ENCODE measurements at places on chromosomes 2 and 18.

DNA sequence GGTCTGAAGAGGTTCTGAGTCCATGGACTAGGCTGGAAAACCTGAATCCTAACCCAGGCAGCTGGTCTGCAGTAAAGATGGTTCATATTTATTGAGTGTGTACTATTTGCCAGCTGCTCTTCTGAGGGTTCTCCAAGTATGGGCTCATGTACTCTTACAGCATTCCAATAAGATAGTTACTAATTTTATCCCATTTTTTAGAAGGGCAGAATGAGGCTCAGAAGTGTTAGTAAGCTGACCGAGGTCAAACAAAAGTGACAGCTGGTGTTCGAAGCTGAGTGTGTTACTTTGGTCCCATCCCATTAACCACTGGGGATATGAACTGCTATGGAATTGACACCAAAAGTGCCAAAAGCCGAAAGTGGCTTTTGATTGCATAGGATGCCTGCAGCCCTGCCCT lies 76.9 kb downstream of the CABLES1 start:
- no peak for DNase-seq

GRCh38 chr18:33282142-33282541 lies 158.4 kb downstream of the CCDC178 start:
- no peak for DNase-seq

- DNase-seq: no peak
Observed at GRCh38 chr2:128233790-128234395, 84.8 kb downstream of the HS6ST1 start.

- DNase-seq: no peak
Observed at GRCh38 chr2:19540739-19541525, 182.5 kb upstream of the OSR1 start.

GRCh38 chr2:121532347-121532766 lies 1.7 kb downstream of the RNU4ATAC start:
- DNase-seq: no peak

GRCh38 chr18:59303656-59304195 lies 14.7 kb downstream of the CPLX4 start:
- no peak for DNase-seq

DNA sequence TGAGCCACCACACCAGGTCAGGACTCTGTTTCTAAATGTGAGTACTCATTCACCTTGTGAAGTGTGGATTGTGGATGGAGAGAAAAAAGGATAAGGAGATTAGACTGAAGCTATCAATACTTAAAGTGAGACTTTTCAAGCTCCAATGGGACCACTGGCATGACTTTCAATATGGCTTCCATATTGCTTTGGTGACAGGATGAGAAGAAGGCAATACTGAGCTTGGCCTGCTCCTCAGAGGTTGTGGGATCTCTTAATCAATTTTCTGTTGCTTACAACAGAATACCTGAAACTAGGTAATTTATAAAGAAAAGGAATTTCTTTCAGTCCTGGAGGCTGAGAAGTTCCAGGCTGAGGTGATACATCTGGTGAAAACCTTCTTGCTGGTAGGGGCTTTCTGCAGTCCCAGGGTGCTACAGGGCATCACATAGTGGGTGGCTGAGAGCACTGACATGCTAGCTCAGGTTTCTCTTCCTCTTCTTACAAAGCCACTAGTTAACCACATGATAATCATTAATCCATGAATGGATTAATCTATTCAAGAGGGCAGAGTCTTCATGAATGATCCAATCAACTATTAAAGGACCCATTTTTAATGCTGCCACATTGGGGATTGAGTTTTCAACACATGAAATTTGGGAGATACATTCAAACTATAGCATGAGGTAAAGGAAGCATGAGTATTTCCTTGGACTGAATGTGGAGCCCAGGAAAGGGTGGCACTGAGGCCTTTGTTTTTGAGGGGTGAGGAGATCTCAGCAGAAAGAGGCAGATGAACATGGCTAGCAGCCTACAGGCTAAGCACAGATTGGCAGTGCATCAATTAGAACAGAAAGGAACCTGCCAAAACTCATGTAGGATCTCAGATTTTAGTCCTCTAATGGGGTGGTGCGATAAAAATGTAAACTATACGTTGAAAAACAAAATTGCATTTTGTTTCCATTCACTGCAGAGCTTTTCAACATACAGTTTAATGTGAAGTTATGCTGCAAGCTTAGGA lies 274.5 kb downstream of the PIK3C3 start:
- DNase-seq: no peak

GRCh38 chr18:32549248-32550110 lies 78.8 kb upstream of the GAREM1 start:
- DNase-seq: peak; percentile 7

DNA sequence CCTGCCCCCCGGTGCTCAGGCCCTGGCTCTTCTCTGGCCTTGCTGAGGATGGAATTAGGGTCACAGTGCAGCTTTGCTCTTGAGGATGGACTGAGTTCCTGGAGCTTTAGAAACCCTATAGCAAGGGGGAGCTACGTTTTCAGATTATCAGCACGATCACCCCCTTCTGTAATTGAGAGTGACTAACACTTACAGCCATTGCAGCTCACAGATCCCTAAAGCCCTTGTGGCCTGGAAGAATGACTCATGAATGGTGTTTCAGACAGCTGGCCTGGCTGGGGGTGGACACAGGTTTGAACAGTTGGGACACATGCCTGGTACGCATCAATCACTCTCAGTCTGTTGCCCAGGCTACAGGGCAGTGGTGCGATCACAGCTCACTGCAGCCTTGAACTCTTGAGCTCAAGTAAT lies 79.7 kb upstream of the IGFBP5 start:
- DNase-seq: no peak

DNA sequence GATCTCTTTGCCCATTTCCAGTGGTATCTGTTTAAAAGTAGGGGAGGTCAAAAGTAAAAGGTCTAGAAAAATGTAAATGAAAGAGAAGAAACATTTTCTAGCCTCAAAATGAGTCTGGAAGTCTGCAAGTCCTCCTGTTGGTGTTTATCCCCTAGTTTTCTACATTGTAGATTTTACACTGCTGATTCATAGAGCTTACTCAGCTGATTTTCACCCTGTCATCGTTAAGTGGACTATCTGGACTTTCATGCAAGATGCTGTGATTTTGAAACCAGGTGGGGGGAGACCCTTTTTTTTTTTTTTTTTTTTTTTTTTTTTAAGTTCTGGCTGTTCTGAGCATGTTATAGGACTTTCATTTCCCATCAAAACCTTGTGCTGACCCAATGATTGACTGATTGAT lies 10.3 kb downstream of the HOXD3 start:
- no peak for DNase-seq

- no peak for DNase-seq
Observed at GRCh38 chr2:105757433-105757832, 12.7 kb downstream of the NCK2 start.

- DNase-seq: no peak
Observed at GRCh38 chr2:136248242-136248641, 130.3 kb upstream of the CXCR4 start.

GRCh38 chr2:74499940-74500577 lies 656 bp upstream of the LBX2 start:
- DNase-seq: no peak

GRCh38 chr18:74834424-74835309 lies 237.0 kb downstream of the ZNF407 start:
- DNase-seq: no peak

DNA sequence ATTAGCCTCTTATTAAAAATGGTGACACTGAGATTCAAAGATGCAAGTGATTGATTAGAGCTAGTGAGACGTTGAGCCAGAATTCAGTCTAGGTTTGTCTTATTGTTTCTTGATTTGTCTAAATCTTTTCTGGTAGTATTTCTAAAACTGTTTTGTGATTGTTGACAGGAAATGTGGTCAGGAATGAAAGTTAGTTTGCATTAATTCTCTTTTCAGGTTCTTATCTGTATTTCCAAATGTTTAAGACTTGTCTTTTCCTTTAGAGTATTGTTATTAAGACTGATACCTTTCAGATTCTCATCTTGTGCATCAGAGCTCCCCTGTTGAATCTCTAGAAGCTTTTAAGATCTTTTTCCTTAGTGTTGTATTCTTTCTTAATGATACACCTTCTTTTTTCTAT lies 89.3 kb downstream of the MBD5 start:
- DNase-seq: no peak

- DNase-seq: no peak
Observed at GRCh38 chr2:72673279-72673678, 152.6 kb downstream of the EXOC6B start.

DNA sequence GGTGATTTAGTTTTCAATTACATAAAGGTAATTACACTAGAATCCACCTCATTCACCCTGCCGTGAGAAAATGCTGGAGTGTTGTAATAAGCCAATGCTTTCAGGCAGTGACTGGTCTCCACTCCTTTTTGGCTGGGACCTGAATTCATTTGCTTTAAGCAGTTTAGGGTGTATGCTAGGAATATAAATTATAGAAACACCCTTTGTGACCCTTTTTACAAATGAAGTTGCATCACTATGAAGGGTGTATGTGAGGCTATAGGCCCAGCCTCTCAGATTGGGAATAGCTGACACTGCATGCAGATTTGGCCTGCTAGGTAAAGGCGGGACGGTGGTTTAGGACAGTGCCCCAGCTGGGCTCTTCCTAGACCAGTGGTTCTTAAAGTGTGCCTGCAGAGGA lies 50.8 kb upstream of the NFE2L2 start:
- no peak for DNase-seq

GRCh38 chr18:75131381-75132000 lies 77.4 kb downstream of the PTGR3 start:
- DNase-seq: no peak

GRCh38 chr18:41828137-41828536 lies 126.9 kb upstream of the PIK3C3 start:
- DNase-seq: no peak

DNA sequence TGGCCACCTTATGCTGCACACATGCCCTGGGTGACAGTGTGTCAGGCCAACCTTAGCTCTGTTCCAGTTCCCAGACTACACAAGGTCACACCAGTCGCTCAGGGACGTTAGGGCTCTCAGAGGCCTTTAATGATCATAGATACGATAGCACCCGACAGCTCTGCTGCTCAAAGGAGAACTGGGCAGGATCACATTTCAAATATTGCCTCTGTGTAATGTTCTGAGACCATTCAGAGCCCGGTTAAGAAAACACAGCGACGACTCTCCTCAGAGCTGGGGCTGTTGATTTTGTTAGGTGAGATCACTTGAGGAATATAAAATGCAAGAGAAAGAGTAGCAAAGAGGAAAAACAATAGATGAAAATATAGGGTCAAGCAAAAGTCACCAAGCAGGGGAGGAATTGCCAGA lies 166.6 kb upstream of the TANK start:
- no peak for DNase-seq

DNA sequence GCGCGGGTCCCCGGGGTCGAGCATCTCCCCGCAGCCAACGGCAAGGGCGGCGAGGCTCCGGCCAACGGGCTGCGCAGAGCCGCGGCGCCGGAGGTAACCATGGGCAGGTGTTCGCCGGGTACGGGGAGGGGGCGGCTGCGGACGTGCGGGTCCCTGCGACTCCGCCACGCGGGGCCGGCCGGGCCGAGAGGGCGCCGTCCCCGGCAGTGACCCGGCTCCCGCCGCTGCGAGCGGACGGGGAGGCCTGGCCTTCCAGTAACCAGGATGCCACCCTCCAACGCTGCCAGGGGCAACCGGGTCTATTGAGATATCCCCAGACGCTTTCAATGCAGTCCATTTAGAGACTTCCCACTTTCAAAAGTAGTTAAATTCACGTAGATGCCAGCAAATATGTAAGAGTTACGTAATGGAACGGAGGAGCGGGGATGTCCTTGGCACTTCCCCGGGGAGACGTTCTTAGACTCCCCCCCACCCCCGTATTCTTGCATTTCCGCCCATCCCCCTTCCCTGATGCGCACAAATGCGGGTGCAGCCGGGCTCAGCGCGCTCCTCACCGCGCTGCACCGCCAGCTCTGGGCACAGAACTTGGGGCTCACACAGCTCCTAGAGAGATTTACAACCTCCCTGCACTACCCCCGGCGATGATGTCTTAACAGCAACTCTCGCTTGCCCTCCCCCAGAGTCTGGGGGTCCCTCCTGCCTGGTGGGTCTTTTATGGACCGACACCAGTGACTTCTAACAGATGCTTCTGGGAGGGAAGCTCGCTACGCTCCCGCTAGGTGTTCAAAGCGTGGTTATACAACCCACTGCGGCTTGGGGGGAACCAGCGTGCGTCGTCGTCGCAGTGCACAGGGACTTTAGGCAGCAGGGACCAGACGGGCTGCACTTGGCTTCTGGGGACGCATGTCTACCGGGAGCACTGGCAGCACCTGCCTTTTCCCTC lies 657 bp downstream of the SGPP2 start:
- no peak for DNase-seq

GRCh38 chr2:149562324-149562723 lies 25.3 kb downstream of the MMADHC start:
- no peak for DNase-seq

GRCh38 chr2:170022692-170023091 lies 155.3 kb upstream of the MYO3B start:
- no peak for DNase-seq

- no peak for DNase-seq
Observed at GRCh38 chr18:3874125-3874524, 424.2 kb downstream of the TGIF1 start.

- DNase-seq: no peak
Observed at GRCh38 chr18:25518716-25519053, 166.7 kb upstream of the ZNF521 start.

- DNase-seq: no peak
Observed at GRCh38 chr2:19942199-19942598, 40.4 kb upstream of the TTC32 start.

GRCh38 chr2:127197475-127198385 lies 22.4 kb downstream of the CYP27C1 start:
- peak; percentile 25 for DNase-seq

DNA sequence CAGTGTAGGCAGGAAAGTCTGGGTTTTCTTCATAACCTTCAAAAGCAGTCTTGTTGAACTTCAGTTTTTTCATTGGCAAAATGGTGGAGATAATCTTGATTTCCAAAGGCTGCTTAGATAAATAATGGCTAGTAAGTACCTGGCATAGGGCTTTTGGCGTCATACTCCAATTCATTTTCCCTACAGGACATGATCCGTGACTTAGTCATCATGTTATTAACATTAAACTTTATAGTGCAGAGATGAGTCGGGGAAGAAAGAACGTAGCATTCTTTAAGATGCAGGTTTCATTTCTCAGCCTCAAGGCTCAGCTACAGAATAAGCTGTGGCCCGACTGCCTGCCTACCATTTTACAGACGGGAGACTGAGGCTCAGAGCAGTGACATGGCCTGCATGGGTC lies 64.0 kb downstream of the RALBP1 start:
- DNase-seq: no peak

DNA sequence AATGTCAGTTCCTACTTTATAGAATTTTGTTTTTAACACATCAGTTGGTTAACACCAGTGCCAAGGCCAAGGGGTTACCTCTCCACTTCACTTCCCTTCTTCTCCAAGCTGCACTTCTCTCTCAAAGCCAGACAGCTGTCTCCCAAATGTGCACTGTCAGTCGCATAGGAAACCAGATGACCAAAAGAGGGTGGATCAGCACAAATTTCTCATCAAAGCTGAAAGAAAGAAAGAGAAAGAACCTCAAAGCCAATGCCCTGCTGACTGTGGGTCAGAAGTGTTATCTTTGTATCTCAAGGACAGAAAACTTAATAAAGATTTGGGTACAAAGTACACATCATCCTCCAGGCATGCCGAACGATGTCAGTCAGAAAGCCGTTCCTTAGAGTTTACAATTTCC lies 32.2 kb downstream of the SPATS2L start:
- DNase-seq: no peak
